ENCODE measurements at places on chromosomes 4 and X.
A peak's percentile ranks its signal among the peaks of the same experiment; 100 is the strongest.

GRCh38 chrX:11558972-11559371 lies 106.7 kb downstream of the ARHGAP6 start:
- peak; percentile 36 for DNase-seq

DNA sequence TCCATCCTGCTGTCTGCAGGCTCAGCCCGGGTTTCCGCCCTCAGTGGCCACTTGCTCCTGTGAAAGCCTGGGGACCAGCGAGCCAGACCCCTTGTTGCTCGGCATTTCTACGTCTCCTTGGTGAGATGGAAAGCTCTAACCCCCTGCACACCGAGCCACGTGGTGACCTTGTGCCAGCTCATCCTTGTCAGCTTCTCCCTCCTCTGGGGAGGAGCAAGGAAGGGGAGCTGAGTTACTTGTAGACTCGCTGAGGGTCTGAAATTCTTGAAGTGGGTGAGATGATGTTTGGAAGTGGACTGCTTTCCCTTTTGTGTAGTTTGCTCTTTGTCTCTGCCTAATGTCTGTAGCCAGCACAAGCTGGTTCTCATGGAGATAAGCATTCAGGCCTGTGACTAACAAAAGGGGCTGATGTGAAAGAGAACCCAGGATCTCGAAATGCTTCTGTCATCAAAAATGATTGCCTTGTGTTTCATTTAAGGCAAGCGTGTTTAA lies 29.3 kb downstream of the RGS12 start:
- DNase-seq: no peak

DNA sequence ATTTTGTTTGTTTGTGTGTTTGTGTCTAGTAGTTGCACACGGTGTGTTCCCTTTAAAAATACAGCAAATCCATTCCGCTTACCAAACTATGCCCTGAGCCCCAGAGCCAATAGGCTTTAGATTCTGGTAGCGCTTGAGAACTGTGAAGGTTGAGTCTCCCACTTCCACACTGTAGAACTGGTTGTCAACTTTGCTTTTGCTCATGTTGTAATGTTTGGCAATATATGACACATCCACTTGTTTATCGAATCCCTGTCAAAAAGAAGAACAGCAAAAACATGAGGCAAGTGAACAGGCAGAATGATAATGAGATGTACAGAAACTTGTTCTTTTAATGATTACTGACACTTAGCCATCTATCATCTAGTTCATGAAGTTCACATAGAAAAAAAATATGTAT lies 200.6 kb downstream of the MAPK10 start:
- no peak for DNase-seq

DNA sequence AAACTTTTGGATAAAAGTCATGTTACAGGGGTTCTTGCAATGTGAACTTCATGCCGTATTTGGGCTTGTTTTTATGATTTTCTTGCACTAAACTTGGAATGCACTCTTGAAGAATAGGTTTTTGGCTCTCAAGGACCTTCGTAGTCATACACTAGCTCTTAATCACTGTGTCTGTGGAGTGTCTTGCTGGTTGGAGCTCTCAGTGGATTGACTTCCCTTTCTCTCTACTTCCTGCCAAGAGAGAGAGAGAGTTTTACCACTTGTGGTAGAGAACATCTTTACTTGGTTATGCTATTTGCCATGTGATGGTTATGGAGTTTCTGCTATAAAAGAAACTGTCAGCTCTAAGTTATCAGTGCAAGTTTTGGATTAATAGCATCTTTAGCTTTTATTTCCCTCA lies 112.4 kb downstream of the BMPR1B start:
- DNase-seq: peak; percentile 18

DNA sequence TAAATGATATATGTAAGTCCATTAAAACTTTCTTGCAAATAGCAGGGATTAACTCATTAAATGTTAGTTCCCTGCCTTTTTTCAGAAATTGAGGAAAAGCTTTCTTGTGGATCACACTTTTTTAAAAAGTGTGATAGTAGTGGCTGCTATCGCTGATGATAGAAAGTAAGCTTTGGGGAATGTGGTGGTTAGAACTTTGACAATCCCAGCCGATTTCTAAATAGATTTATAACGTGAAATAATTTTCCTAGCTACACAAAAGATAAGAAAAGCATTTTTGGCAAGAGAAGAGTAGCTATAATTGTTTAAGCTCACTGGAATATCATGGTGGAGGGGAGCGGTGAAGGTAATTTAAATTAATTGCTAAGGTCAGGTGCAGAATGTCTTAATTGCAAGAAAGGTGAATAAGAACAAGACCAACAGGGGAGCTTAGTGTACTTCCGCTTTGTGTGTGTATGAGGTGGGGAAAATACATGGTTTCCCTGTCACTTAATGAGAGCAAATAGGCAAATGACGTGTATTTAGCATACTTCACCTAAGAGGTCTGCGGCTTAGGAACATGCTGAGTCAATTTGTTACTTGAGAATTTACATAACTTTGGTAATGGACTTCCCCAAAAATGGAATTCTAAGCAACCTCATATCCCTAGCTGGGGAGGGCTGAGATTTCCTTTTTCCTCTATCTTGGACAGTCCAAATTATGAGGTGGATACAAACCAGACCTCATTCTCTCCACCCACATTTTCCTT lies 11.7 kb upstream of the IL21 start:
- no peak for DNase-seq

DNA sequence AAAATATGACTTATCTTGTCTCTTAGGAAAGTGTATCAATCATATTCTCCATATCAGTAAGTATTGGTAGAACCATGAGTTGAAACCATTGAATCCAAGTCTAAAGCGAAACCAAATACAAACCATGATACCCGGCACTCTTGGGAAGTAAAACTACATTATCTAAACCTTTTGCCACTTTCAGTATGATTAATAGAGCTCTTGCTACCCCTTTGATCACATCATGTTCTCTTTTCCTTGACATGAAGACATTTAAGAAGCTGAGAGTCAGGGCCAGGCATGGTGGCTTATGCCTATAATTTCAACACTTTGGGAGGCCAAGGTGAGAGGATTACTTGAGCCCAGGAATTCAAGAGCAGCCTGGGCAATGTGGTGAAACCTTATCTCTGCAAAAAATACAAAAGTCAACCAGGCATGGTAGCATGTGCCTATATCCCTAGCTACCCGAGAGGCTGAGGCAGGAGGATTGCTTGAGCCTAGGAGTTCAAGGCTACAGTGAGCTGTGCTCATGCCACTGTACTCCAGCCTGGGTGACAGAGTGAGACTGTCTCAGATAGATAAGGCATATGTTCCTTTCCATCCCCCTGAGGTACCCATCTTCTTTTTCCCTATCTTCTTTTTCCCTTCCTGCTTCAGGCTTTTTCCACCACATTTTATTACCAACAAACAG lies 45.4 kb downstream of the CEP135 start:
- DNase-seq: no peak

DNA sequence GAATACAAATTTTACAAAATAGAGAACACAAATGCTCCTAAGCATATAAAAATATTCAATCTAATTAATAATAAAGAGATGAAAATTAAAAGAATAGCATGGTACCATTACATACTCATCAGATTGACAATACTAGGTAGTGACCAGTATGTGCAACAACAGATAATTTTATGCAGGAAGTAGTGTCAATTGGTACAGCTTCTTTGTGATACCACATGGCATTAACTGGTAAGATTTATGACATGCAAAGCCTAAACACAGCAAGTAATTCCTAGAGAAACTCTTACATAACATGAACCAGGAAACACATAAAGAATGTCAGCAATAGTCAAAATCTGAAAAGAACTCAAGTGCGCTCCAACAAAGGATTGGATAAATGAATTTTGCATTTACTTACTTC lies 26.3 kb downstream of the CXCL2 start:
- no peak for DNase-seq

DNA sequence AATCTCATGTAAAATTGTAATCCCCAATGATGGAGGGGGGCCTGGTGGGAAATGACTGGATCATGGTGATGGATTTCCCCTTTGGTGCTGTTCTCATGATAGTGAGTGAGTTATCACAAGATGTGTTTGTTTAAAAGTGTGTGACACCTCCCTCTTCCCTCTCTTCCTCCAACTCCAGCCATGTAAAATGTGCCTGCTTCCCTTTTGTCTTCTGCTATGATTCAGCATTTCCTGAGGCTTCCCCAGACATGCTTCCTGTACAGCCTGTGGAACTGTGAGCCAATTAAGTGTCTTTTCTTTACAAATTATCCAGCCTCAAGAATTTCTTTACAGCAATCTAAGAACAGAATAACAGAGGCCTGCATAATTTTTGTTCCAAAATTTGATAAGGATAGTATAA lies 85.2 kb downstream of the ANAPC10 start:
- no peak for DNase-seq

DNA sequence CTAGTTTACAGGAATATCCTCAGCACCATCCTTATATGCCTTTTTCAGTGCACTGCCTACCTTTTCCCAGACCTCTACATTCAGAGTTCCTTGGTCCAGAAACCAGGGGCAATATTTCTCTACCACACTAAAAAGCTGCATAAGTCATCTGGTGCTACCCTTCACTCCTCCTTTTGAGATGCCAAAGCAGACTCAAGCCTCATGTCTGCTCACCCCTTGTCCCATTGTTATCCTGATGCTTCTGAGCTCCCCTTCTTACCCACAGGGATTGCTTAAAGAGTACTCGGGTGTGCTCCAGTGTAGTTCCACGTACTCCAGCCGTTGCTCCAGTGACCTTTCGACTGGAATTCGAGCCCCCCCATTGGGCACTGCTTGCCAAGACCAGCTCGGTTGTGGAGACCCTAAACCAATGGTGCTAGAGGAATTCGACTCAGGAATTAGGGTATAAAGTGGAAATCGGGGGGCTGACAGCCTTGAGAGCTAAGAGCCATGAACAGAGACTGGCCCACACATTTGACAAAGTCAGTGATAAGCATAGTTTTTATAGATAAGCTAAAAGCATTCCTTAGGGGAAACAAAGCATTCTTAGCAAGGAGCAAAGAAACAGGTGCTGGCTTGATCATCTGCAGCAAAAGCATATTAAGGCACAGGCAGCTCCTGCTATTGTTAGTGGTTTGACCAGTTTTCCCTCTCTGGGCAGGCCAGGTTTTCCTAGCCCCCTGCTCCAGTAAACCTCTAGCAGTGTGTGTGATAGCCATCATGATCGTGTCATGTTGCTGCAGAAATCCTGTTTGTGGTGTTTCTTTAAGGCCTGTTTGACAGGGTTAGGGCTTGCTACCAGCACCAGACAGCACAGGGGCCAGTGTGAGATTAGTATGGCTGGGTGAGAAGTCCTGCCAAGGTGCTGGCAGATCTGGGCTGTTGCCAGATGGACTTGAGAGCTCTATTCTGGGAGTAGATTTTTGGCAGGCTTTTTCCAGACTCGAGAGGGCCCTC lies 57.5 kb upstream of the WDR1 start:
- no peak for DNase-seq

DNA sequence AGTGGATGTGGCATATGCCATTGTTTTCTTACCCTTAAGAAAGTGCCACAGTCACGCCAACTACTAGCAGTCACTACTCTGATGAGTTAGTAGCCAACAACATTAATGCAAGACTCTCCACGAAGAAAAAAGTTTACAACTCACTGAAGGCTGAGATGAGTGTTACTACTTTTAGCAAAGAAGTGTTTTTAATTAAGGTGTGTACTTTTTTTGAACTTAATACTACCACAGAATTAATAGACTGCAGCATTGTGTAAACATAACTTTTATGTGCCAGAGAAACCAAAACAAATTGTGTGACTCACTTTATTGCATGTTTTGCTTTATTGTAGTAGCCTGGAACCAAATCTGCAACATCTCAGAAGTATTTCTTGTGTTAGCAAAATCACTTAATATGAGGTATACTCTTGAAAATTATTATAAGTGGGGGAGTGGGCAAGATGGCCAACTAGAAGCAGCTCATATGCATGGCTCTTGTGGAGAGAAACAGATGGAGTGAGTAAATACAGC lies 2.2 kb upstream of the UGT2B4 start:
- no peak for DNase-seq

- peak; percentile 55 for DNase-seq
Measured at GRCh38 chr4:151865744-151866591, 105.2 kb upstream of the GATB start.

- DNase-seq: no peak
Measured at GRCh38 chr4:73409012-73409862, 5.2 kb downstream of the ALB start.

- no peak for DNase-seq
Measured at GRCh38 chrX:22739276-22739675, 260.5 kb upstream of the DDX53 start.

DNA sequence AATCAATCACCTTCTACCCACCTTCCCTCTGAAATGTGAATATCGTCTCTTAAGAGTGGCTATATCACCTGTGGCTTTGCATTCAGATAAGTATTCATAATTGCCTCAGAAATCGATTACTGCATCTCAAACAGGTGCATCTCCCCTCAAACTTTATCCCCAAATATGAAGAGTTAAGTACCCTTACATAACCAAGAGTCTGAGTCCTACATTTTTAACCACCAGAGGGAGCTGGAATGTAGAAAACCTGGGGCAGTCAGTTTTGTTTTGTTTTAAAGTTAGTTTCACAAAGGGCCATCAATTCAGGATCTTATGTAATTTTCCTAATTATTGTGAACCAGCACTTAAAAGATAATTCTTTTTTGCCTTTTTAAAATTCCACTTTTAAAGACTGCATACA lies 5.7 kb downstream of the TCEANC start:
- DNase-seq: peak; percentile 6

DNA sequence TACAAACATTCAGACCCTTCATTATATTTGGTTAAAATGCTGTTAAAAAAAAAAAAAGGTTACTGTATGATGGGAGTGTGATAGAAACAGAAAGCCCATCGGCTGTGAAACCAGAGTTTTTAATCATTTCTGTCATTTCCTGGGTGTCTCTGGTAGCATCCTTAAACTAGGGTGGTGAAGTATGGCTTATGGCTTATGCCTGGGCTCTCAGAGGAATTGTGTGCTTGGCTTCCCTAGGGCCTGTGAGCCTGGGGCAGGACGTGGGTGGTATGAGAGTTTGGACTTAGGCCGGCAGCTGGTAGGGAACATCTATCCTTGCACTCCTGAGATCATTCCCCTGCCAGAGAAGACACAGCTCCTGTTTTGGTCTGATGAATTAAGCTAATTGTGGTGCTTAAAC lies 52.2 kb downstream of the DCUN1D4 start:
- DNase-seq: no peak

GRCh38 chrX:133590703-133591505 lies 175.6 kb upstream of the GPC4 start:
- DNase-seq: no peak

- no peak for DNase-seq
Measured at GRCh38 chr4:172778583-172778982, 390.0 kb upstream of the GALNT7 start.
